NCI-H2081 (cell line): ENCODE measurements at places on chromosomes 5 and 9.

DNA sequence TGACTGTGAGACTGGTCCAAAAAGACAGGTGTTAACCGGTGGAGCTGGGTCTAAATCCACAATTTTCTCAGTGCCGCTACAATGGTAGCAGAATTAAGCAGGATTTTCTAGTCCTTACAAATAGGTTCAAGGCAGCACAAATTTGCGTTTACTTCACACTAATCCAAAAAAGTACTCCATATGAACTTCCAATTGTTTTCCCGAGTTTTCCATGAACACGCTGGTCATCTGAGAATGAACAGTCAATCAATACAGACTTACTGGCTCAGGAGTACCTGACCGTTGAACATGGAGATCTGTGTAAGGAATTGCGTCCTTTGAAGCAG lies 709 bp downstream of the SLC35D2 start:
- no peak for DNase-seq

GRCh38 chr5:78823196-78823595 lies 161.9 kb downstream of the ARSB start:
- DNase-seq, result no peak

DNA sequence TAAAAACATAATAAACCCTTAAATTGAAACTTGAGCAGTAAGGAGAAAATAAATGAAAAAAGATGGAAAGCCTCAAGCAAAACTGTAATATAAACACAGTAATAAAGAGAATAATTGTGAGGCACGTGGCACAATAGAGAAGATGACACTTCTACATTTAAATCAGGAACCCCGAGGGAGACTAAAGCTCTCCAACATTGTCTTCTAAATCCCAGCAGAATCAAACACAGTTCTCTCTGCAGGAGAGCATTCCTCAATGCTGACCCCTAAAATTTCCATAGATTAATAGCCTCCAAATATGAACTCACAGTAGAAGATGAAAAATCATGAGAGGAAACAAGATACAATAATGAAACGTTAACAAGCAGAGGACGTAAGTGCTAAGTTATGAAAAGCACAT lies 721.2 kb upstream of the COX7C start:
- DNase-seq, result no peak

GRCh38 chr5:40367255-40367654 lies 312.5 kb upstream of the PTGER4 start:
- DNase-seq, result no peak

- DNase-seq, result no peak
Measured at GRCh38 chr5:151357097-151357496, 9.7 kb upstream of the SLC36A2 start.

DNA sequence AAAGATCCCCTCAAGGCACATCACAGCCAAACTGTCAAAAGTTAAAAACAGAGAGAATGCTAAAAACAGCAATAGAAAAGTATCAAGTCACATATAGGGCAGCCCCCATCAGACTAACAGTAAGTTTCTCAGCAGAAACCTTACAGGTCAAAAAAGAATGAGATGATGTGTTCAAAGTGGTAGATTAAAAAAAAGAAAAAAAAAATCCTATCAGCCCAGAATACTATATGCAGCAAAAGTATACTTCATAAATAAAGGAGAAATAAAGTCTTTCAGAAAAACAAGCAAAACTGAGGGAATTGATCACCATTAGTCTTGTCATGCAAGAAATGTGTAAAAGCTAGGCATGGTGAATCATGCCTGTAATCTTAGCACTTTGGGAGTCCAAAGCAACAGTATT lies 99.9 kb upstream of the RAD23B start:
- DNase-seq, result no peak

- DNase-seq, result no peak
Measured at GRCh38 chr9:111158363-111158762, 120.1 kb upstream of the LPAR1 start.

GRCh38 chr5:139768807-139769465 lies 26.7 kb upstream of the PSD2 start:
- DNase-seq, result no peak

DNA sequence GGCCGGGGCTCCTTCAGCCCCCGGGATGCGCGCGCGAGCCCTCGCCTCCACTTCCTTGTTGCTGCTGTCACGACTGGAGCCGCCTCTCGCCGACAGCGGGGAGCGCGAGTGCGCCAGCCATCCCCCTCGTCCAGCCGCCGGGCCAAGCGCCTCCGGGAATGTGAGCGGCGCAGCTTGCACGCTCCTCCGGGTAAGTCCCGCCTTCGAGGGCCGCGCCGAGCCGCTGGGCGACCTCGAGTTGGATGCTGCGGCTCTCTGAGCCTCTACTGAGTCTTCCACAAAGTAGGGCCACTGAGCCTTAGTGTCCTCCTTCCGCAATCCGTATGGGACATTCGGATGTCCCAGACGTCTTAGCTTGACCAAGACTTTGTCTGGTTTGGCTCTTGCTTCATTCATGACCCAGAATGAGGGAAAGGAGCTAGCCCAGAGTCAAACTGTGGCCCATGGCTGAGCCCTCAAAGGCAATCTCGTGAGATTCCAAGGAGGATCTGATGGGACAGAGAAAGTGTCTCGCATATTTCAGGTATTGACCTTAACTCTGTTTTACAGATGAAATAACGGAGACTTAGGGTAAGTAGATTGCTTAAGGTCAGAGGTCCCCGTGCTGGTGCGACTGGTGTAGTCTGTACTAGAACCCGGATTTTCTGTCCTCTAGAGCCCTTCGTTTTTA lies 586 bp downstream of the HMGXB3 start:
- DNase-seq, result no peak

DNA sequence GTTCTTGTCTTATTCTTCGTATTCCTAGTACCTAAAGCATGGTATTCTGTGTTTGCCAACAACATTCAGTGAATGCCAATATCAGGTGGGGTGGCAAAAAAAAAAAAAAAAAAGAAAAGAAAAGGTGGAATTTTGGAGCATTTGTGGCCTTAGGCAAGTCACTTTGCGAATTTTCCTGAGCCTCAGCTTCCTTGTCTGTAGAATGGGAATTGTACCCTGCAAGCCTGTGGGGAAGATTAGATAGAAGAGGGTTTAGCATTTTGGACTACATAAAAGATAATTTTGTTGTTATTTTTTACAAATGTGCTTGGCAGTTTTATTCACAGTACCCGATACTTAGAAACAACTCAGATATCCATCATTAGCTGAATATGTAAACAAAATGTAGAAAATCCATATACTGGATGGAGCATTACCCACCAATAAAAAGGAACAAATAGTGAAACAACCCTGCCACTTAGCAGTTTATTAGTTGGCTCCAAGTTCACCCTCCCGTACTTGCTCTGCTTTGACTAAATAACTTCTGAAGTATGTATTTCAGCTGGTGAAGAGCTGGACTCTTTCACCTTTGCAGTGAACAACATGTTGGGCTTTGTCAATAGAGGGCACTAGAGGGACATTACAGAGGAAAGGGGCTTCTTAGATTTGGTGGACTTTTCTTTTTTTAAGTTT lies 13.6 kb downstream of the UBE2D2 start:
- no peak for DNase-seq

- DNase-seq, result no peak
Measured at GRCh38 chr5:113478691-113479090, 9.6 kb downstream of the MCC start.

- no peak for DNase-seq
Measured at GRCh38 chr5:74233571-74233970, 407.0 kb downstream of the ENC1 start.

DNA sequence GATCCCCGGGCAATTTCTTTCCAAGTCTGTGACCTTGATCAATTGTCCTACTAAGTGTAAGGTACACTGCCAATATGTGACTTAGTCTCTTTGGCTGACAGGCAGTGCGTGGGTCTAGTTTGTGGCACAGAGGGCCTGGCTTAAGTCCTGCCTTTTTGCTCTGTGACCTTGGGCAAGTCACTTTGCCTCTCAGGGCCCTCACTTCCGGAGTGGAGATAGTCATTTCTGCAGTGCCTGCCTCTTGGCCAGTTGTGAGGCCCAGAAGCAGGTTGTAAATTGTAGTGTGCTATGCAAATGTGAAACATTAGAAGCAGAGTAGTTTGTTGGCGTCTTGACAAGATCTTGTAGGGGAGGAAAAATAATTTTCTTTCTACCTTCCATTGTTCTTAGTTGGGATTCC lies 39.0 kb downstream of the KIF4B start:
- DNase-seq, result no peak

DNA sequence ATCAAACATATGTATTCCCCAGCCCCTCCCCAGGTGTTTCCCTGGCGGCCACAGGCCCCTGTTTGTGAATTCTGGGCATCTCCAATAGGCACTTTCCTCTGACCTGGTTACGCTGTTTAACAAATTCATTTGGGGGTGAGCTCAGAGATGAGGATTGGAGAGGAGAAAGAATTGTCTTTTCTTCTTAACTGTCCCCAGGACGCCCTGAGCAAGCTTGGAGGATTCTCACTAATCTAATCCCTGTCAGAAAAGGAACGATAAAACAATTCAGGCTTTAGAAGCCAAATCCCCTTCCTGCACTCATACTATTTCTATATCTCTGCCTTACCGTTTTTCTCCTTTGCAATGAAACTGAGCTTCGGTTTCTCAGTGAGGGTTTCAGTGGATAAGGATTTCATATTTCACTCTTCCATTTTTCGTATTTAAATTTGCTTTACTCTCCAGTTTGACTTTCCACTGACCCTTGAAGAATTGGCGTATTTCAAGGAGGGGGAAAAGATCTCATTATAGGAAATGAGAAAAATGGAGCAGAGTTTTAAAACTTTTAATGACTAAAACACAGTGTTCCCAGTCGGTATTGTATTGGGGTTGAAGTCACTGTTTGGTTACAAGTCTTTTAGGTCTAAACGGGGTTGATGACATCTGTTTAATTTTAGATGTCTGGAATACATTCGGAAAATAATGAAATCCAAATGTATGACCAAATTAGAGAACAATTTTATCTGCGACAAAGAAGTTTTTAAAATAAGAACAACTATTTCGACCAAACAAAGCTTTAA lies 180.1 kb downstream of the MACROH2A1 start:
- DNase-seq, result no peak

- DNase-seq, result peak; percentile 27
Measured at GRCh38 chr5:114362197-114362976, 517 bp downstream of the KCNN2 start.

- no peak for DNase-seq
Measured at GRCh38 chr9:111979561-111979960, 82.9 kb downstream of the UGCG start.

- no peak for DNase-seq
Measured at GRCh38 chr5:168227973-168228615, 63.4 kb upstream of the WWC1 start.

- no peak for DNase-seq
Measured at GRCh38 chr5:78566747-78567425, 81.7 kb downstream of the LHFPL2 start.

DNA sequence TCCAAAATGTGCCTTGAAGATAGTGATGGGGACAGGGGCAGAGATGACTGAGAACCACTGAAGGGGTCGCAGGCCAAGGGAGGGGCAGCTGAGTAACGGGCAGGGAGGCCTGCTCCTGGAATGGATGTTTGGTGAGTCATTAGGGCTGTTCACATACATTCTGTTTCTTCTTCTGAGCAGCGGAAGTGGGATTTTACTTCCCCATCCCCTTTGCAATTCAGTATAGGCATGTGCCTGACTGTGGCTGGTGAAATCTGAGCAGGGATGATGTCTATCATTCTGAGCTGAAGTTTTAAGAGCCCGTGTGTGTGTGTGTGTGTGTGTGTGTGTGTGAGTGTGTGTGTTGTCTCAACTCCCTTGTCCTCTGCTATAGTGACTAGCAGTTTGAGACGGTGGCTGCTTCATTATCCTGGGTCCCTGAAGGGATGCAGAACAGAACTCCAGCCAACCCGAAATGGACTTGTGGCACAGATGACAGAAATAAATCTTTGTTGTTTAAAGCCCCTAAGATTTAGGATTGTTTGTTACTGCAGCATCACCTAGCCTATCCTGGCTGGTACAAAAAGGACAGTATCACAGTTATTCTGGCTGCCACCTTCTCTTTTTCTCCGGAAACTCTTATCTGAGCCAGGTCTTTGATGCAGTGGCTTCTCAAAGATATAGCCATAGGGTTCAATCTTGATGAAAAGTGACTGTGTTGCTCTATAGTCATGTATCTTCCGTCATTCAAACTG lies 29.2 kb upstream of the TGFBI start:
- DNase-seq, result no peak

GRCh38 chr9:94743035-94743954 lies 16.8 kb downstream of the AOPEP start:
- DNase-seq, result no peak
